ENCODE measurements at places on chromosomes 4 and X.

DNA sequence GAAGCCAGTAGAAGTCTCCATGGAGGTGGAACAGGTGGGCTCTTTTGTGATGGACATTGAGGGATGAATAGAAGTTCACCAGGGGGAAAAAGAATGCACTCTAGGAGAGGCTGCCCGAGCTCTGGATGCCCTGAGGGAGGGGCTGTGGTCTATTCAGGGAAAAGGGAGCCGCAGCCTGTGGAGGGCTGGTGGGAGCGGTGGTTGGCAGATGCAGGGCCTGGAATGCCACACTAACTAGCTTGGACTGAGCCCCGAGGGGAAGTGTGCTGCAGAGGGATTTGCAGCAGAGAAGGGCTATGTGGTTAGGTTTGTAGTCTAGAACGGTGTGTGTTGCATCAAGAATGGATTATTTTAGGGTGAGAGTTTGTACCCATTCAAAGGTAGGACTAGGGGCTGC, 29.5 kb upstream of the PSAPL1 start:
- DNase-seq = no peak

GRCh38 chr4:4693258-4693657, 151.4 kb upstream of the STX18 start:
- no peak for DNase-seq

GRCh38 chrX:153662266-153662665, 11.3 kb downstream of the PNCK start:
- no peak for DNase-seq

DNA sequence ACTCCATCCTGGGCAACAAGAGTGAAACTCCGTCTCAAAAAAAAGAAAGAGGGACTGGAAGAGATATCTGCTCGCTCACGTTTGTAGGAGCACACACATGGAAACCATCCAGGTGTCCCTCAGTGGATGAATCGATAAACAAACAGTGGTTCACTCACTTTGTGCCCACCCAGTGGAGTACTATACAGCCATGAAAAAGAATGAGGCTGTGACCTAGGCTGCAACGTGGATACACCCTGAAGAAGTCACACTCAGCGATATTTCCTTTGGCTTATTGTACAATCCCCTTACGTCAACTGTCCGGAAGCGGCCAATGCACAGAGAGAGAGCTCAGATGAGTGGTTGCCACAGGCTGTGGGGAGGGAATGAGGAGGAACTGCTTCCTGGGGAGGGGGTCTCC, 82.3 kb upstream of the PPP2R3B start:
- DNase-seq = no peak

Data from stimulated activated effector memory CD8-positive, alpha-beta T cell treated with anti-CD3 and anti-CD28 coated beads, Interleukin-12 subunit alpha, Interleukin-12 subunit beta, amount 100 ng/mL, for 72 hours (primary cell).